ENCODE measurements at places on chromosomes 16 and 17.

DNA sequence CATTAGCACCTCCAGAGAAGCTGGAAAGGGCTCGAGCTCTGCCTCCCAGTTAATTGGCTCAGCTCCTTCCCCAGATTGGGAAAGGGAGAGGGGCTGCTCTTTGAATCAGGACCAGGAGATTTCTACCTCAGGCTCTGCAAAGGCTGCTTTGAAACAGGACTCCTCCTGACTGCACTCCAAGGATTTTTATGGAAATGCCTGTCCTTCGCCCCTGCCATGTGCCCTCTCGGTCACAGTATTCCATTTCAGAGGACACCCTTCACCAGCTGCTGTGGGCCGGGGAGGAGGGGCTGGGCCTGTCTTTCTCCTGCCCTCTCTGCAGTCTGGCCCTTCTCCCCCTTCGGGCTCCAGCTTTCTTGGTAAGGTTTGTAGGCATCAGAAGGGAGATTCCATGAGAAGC, 13.6 kb downstream of the MRM1 start:
- DNase-seq: no peak

- DNase-seq: peak; percentile 48
These were observed 2.3 kb upstream of the CCDC182 start for GRCh38 chr17:57747221-57748017.

DNA sequence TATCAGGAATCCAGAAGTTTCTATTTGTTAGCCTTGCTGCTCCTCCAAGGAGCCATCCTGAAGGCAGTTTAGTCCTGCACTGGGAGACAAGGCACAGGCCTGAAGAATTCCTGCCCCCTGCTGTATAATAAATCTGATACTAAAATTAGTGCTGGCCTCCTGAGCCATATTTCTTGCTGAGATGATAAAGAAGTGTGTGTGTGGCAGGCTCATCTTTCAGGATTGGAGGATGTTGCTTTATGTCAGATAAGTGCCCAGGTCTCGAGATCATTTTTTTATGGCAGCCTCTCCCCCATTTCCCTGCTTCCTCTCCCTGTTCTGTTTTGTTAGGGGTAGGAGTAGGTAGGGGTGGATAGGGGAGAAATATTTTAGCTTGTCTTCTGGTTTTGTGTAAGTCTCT, 26.0 kb downstream of the MSI2 start:
- DNase-seq: no peak

DNA sequence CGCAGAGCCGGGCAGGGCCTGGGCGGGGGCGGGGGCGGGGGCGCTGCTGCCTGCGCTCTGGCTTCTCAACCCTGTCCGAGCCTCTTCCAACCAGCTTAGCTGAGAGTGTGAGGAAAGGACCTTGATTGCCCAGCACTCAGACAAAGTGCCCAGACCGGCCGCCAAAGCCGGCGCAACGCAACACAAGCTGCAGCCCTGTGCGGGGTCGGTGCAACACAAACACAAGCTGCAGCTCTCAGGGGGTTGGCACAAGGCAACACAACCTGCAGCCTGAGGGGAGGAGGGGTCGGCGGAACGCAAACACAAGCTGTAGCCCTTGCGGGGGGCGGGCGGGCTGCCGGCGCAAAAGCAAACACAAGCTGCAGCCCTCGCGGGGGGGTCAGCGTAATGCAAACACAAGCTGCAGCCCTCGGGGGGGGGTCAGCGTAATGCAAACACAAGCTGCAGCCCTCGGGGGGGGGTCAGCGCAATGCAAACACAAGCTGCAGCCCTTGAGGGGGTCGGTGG, 60.0 kb downstream of the KLHDC4 start:
- DNase-seq: no peak

GRCh38 chr16:82113741-82114140, 56.3 kb downstream of the MPHOSPH6 start:
- no peak for DNase-seq

- no peak for DNase-seq
These were observed 13.2 kb upstream of the NAGPA start for GRCh38 chr16:5046914-5047313.

GRCh38 chr16:73031155-73031866, 16.6 kb downstream of the ZFHX3 start:
- no peak for DNase-seq

DNA sequence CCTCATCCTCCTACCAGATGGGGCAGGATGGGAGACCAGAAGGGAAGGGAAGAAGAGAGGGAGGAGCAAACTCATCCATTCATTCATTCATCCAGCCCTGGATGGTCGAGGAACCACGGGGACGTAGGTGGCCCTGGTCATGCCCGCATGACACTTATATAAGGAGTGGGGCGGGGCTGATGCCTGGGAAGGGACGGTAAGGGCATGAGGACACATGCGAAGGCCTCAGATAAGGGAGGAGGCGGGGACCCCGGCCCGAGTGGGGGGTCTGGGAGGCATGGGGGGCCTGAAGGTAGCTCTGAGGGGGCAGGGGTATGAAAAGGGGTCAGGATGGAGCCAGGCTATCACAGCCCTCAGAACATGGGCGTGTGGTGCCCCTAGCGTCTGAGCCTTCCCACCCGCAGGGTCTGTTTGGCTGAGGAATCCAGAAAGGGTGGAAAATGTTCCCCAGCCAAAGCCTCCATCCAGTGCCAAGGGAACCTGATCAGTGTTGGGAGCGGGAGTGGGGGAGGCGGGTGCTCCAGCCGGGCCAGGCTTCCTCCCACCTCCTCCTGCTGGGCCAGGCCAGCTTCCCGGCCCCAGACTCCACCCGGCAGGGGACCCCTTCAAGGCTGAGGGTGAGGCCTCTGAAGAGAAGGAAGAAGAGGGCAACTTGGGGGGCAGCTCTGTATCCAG, 17.6 kb upstream of the CD79B start:
- no peak for DNase-seq

GRCh38 chr17:2085648-2085949, 30.7 kb downstream of the HIC1 start:
- DNase-seq: no peak

GRCh38 chr17:71383091-71383490, 737.7 kb upstream of the SOX9 start:
- DNase-seq: no peak

- DNase-seq: no peak
These were observed 9.2 kb downstream of the DNAH17 start for GRCh38 chr17:78567991-78568390.

- no peak for DNase-seq
These were observed 8.1 kb downstream of the CYGB start for GRCh38 chr17:76529224-76530094.

DNA sequence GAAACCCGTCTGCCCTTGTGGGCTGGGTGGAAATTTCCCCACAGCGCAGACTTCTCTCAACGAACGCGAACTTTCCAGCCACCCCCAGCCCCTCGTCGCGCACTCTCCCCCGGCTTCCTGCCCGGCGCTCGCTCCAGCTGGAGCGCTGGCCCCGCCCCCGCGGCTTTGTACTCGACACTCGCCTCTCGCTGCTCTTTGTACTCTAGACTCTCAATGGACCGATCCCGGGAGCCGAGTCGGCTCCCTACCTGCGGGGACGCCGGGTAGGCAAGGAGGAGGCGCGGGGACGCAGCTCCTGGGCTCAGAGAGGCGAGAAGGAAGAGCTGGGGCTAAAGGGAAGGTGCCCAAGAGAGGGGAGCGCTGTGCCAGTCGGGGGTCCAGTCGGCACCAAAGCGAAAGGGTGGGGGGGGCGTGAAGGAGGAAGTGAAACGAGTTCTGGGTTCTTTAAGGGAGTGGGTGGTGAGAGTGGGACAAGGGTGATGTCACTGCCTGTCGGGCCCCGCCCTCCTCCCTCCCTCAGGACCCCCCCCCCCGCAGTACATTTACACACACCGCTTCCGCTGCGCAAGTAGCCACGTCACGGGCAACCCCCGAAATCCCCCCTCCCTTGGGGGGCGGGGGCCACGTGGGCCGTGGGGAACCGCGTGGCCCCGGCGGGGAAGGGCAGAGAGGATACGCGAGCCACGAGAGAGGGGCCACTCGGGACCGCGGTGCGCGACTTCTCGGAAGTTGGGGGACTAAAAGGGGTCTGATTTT, 9.7 kb downstream of the KDM6B start:
- DNase-seq: peak; percentile 92

DNA sequence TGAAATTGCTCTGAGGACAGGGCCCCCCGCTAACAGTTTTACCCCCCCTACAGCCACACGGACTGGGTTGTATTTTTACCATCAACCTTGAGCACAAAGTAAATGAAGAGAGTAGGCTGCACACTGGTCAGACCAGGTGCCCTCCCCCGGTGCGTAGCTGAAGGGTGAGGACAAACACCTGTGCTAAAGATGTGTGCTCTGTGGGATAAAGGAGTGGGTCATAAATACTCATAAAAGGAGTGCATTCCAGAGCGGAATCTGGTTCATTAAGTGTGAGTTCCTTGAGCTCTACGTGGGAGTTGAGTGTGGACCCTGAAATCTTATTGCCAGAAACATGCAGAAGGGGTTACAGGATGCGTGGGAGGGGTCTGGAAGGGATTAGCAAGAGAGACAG, 217.0 kb downstream of the CCDC182 start:
- no peak for DNase-seq

GRCh38 chr17:16491703-16492612, at the start of gene LRRC75A:
LRRC75A (minus strand) TSS chr17:16492193; CDS start chr17:16491990, 203 bp downstream.
- peak; percentile 57 for DNase-seq

- no peak for DNase-seq
These were observed 2.1 kb upstream of the CAMKK1 start for GRCh38 chr17:3894911-3895343.

GRCh38 chr16:80263181-80263823, 277.5 kb upstream of the DYNLRB2 start:
- DNase-seq: no peak

DNA sequence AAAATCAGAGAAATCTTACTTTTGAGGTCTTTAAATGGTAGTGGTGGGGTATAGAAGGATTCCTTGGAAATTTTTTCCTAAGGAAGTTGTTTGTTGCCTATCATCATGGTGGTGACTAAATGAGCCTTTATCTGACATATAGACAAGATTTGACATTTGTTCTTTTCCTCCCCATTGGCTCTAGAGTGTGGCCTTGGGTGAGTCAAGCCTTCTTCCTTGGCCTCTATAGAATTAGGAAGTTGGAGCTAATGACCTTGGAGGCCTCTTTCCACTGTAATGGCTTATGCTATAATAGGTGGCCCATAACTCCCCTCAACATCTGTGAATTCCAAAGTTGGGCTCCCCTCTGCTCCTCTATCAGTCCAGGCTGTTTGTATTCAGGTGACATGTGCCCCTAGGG, 79.1 kb upstream of the HNF1B start:
- DNase-seq: no peak

- no peak for DNase-seq
These were observed 14.0 kb upstream of the COTL1 start for GRCh38 chr16:84631886-84632285.

DNA sequence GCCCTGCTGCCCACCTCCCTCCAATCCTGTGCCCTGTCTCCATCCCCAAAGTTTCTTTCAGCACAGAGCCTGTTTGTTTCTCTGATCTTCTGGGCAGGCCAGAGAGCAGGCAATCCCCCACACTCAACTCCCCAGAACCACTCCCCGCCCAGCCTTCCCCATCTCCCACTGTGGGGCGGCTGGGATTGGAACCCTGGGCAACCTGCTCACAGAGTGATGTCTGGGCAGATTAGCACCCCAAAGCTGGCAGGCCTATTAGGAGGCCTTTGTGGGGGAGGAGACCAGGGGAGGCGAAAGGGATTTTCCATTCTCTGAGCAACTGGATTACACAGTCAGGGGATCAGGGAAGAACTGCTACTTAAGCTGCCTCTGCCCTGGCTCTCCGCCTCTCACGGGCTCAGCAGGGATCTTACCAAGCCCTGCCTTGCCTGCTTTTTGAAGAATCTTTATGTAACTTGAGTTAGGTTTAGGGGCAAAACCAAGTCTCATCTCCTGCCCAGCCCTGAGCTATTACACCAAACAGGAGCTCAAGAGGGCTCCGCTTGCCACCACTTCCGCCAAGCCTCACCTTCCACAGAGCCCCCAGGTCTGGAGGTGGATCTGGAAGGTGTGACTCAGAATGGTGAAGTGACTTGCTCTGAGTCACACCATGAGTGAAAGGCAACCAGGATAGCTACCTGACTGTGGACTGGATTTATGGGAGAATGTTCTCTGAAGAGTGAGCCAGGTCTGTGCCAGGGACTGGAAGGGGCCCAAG, 16.0 kb upstream of the LHX1 start:
- peak; percentile 77 for DNase-seq
